GM12865 (cell line): ENCODE measurements at places on chromosomes 12 and 14.

- DNase-seq, result peak; percentile 60
These were observed 121.2 kb upstream of the PLEKHG7 start for GRCh38 chr12:92581604-92582003.

GRCh38 chr12:30980955-30981662 lies 54.6 kb downstream of the TSPAN11 start:
- no peak for DNase-seq

- no peak for DNase-seq
These were observed 227.4 kb downstream of the CCDC59 start for GRCh38 chr12:82130762-82131161.

DNA sequence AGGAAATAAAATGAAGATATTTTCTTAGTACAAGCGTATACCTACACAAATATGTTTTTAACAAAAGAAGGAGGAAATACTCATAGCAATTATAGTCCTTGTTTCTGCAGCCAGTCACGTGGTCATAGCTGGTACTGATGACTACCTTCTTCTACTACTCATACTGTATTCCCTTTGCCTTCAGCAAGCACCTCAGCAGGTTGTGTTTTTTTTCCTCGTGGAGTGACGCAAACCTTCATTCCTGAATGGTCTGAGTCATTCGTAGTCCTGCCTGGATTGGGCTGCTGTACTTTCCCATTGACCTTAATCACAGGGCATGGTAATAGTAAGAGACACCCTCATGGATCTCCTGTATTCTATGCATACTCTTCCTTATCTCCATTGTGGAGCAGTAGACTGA lies 25.7 kb upstream of the SLC16A7 start:
- no peak for DNase-seq

DNA sequence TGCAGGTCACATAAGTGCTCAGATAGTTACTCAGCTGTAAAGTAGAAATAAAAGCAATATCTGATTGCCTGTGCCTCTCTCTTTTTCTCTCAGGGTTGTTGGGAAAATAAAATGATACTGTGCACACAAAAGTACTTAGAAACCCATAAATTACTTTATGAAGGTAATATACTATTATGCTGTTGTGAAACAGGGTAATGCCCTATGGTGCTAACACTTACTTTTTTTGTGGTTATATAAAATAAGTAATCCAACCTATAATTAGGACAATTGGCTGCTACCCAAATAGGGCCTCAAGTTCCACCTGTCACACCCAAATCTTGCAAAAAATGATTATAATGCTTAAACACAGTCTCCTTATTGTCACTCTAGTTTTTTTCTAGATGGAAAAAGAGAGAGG lies 50.6 kb downstream of the DAAM1 start:
- DNase-seq, result no peak

DNA sequence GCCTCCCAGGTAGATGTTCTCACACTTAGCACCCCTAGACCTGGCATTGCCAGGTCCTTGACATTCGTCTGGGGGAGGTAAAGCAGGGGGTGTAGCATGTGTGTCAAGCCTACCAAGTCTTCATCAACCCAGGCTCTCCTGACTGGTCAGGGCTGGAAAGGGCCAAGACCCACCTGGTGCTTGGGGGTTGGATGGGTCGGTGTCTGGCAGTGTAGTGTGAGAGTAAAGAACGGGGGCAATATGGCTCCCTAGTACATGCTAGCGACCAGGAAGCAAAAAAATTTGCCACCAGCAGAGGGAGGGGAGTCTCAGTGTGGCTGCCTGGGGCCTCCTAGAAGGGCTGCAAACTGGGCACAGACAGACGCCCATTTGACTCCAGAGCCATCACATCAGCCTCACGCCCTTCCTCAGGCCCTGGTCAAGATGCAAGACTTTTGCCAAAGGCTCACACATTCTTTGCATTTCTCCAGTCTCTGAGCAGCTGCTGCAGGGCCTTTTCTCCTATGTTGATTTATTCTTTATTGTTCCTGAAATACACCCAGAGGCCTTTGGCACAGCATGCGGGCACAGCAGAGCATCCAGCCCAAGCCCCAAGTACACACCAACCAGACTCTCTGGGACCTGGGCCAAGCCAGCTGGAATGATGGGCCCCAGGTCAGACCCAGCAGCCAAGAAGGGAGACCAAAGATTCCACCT lies 38.3 kb upstream of the PNMA1 start:
- DNase-seq, result peak; percentile 54

DNA sequence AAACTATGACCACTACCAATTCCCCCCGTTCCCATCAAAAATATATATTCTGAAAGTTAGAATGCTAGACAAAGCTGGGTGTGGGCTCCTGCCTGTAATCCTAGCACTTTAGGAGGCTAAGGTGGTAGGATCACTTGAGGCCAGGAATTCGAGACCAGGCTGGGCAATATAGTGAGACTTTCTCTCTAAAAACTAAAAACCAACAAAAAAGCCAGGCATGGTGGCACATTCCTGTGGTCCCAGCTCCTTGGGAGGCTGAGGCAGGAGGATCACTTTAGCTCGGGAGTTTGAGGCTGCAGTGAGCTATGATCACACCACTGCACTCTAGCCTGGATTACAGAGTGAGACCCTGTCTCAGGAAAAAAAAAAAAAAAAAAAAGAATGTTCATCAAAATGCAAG lies 48.8 kb upstream of the COL2A1 start:
- no peak for DNase-seq

DNA sequence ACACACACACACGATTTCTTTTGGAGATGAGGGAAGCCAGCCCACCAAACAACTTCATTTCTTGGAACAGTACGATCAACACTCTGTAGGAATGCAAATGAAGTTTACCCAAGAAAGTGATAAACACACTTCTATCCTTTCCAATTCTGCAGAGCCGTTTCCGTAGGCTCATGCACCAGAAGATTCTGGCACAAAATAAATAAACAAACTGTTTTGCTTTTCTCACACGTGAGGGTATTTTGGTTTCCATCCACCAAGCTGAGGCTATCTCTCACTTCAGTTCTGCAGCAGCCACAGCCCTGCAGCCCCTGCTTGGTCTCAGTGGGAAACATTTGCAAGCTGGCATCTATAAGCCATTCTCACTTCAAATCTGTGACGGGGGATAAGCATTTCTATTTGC lies 15.3 kb upstream of the TSPAN11 start:
- DNase-seq, result no peak

DNA sequence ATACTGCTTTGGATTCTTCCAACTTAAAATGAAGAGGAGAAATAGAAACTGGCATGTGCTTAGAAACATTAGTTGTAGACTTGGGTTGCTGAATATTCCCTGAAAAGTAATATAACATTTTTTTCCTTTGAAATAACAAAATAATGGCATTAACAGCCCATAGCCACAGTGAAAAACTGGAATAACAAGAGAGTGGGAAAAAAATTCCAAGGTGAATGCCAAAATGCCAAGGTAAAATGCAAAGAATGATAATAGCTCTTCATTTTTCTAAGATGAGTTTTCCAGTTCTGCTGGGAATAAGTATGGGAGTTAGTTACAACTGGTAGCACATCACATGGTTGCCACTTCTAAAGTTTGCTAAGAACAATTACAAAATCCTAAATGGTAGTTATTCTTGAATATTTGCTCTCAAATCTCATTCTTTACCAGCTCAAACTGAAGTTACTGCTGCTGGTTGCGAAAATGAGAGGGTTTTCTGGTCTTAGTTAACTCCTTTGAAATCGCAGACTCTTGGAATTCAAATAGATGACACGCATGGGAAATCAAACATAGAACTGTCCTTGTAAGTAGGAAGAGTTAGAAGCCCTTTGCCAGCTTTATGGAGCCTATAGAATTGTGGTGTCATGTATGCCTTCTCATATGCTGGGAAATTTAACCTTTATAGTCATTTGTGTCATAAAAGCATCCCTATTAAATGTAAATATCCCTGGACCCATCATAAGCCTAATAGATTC lies 165.0 kb upstream of the DCN start:
- no peak for DNase-seq

DNA sequence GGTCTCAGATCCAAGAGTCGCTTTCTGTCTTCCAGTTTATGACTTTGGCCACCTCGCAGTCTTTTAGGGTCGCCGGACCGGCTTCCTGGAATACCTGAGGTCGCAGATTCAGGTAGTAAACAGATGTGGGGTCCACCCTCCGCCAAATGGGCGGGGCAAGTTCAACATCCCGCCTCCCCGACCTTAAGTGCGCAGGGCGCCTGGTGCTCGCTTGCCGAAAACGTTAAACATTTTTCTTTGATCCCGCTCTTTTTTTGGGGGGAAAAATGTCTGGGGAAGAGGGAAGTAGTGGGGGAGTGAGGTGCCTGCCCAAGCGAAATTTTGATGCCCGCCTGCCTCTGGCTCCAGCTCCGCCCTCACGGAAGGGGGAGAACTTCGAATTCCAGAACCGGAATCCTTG lies 73.9 kb upstream of the TBX5 start:
- no peak for DNase-seq

- DNase-seq, result no peak
These were observed 17.9 kb upstream of the SH2B3 start for GRCh38 chr12:111387747-111388323.

- DNase-seq, result no peak
These were observed 115.0 kb upstream of the NPAS3 start for GRCh38 chr14:32823706-32824105.

GRCh38 chr14:45252366-45253069 lies 484 bp downstream of the MIS18BP1 start:
- peak; percentile 47 for DNase-seq

GRCh38 chr12:67599691-67600090 lies 48.9 kb upstream of the DYRK2 start:
- DNase-seq, result no peak

DNA sequence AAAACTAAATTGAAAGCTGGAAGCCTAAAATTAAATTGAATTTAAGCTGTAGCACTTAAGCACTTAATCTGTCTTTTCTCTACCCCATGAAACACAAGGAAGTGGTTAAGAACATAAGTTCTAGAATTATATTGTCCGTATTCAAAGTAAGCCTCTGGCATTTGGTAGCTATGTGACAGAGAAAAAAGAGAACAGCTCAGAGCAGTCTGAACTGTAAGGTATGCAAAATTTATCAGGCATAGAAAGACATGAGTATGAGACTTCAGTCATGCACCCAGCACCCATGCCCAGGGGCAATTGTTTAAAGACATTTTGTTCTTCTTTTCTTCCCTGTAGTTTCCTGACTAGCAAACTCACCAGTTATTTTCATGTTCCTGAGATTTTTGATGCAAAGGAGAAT lies 116.7 kb downstream of the KCNMB4 start:
- DNase-seq, result no peak

DNA sequence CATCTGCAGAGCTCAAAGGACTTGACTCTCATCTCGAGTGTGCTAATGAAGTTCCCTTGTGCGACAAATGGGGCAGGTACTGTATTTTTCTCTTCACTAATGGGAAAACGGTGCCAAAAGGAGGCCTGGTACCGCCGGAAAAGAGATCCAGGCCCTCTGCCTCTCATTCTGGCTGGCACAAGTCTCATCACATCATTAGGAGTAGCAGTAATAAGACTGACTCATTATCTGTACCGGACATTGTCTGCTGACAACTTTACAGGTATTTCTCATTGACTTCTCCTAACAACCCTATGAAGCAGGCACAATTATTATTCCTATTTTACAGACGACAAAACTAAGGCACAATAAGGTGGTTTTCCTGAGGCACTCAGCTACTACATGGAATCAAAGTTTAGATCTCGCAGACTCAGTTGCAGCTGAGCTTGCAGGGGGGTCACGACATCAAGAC lies 668 bp downstream of the APPL2 start:
- DNase-seq, result no peak

DNA sequence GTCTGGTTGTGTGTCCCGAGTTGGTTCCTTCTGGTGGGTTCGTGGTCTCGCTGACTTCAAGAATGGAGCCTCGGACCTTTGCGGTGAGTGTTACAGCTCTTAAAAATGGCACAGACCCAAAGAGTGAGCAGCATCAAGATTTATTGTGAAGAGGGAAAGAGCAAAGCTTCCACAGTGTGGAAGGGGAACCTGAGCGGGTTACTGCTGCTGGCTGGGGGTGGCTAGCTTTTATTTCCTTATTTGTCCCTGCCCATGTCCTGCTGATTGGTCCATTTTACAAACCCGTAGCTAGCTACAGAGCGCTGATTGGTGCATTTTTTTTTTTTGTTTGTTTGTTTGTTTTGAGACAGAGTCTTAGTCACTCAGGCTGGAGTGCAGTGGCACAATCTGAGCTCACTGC lies 29.3 kb downstream of the FGF6 start:
- no peak for DNase-seq

DNA sequence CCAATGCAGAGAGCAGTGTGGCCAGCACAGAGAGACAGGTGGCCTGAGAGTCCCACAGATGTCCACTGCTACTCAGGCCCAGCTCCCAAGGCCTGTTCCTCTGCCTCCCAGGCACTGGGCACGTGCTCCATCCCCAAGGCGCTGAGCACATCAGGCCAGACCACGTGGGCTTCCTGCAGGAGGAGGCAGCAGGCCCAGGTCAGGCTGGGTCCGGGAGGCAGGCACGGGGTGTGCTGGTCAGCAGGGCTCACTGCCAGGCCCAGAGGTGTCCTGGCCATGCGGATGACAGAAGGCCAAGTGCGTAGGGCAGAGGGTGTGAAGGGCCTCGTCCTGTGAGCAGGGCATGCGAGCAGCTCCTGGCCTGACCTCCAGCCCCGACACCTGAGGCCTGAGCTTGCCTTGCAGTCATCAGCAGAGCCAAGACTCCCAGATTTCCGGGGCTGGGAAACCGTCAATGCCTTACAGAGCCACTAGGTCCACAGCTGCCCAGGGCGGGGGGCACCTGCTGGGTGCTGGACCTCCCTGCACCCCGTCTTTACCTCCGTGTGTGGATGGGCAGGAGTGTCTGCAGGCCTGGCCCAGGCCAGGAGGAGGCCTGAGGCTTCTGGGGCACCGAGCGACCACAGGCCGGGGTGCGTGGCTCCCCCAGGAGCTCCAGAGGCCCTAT lies 14.9 kb downstream of the TRMT61A start:
- no peak for DNase-seq

DNA sequence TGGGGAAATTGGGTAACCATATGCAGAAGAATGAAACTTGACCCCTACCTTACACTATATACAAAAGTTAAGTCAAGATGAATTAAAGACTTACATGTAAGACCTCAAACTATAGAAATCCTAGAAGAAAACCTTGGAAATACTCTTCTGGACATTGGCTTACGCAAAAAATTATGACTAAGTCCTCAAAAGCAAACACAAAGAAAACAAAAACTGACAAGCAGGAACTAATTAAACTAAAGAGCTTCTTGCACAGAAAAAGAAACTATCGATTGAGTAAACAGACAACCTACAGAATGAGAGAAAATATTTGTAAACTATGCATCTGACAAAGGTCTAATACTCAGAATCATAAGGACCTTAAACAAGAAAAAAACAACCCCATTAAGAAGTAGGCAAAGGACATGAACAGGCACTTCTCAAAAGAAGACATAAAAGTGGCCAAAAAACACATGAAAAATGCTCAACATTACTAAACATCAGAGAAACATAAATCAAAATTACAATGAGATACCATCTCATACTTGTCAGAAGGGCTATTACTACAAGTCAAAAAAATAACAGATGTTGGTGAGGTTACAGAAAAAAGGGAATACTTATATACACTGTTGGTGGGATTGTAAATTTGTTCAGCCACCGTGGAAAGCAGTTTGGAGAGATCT lies 37.0 kb upstream of the CFAP54 start:
- DNase-seq, result no peak
